ENCODE measurements at places on chromosomes 3 and 15.

DNA sequence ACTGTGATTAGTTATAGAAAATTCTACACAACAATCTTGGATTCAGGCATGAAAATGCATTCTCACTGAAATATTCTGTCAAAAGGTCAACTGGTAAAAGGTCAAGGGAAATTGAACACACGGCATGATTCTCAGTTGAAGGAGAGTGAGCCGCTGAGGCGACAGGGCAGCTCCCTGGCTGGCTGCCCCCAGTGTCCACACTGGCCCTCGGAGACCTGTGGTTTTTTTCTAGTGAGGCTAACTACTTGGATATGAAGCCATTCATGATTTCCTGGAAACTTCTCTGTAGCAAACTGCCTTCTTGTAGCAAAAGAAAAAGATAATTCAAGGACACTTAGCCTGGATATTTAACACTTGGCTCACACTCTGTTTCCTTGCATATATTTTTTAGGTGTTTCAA is 37.2 kb downstream of the AADACL2 start:
- no peak for DNase-seq

GRCh38 chr3:22542311-22542710 is 660.8 kb upstream of the UBE2E2 start:
- DNase-seq: no peak

DNA sequence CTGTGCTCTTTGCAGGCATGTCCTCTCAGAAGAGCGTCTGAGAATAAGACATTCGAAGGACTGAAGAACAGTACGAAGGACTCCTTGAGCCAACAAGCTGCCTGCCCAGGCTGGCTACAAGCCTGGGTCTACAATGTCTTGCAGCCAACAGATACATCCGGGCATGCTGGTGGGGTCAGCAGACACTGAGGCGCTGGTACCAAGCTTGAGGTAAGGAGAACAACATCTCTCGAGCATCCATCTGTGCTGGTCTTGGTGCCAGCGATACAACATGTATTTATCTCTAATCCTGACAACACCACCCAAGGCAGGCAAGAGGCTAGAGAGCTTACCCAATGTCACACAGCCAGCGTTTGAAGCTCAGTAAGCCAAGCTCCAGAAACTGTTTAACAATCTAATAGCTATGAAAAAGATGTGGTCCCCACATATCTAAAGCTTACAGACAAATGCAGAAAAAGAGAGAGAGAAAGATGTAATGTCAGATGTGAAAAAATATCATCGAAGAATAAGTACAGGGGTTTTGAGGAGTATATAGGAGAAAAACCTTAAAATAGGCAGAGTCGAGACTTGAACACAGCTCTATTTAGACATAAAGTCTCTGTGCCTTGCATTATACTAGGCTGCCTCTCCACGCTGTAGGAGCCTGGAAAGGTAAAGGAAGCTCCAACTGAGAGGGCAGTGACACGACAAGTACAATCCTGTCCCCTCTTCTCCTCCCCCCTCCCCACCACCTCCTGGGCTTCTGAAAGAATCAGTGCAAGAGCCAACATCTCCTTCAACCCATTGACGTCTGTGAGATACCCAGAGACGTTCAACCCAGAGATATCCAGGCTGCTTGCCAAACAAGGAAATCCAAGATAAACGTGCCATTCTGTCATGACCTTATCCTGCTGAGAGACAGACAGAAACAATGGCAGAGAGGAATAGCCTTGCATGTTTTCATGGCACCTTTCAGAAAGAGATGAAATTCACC is 39.4 kb downstream of the WWTR1 start:
- no peak for DNase-seq

DNA sequence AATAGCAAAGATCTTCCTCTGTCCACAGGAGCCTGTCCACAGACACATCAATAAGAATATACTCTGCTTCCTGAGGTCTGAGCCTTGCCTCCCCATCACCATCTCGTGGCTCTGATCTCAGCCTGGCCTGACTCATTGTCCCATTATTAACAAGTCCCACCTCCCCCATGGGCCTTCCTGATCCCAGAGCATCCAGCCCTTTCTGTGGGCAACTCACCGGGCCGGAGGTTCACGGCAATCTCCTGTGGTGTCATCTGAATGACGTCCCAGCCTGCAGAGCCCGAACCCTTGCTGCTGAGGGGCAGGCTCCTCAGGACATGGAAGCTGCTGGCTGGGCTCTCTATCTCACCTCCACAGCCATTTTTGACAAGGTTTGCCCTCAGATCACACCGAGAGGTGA is 28.1 kb downstream of the ITGB5 start:
- peak; percentile 77 for DNase-seq

DNA sequence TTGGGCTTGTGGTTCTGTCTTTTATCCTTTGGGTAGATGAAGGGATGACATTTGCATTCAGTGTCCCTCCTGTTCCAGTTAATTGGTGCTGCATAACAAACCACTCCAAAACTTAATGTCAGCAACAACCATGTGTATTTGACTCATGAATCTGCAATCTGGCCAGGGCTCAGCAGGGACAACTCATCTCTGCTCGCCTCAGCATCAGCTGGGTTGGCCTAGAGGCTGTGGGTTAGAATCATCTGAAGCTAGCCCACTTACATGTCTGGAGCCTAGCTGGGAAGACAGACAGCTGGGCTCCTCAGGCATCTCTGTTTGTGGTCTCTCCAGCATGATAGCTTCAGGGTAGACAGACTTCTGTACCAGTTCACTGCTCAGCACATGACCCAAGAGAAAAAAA is 92.0 kb downstream of the TMEM108 start:
- DNase-seq: no peak

DNA sequence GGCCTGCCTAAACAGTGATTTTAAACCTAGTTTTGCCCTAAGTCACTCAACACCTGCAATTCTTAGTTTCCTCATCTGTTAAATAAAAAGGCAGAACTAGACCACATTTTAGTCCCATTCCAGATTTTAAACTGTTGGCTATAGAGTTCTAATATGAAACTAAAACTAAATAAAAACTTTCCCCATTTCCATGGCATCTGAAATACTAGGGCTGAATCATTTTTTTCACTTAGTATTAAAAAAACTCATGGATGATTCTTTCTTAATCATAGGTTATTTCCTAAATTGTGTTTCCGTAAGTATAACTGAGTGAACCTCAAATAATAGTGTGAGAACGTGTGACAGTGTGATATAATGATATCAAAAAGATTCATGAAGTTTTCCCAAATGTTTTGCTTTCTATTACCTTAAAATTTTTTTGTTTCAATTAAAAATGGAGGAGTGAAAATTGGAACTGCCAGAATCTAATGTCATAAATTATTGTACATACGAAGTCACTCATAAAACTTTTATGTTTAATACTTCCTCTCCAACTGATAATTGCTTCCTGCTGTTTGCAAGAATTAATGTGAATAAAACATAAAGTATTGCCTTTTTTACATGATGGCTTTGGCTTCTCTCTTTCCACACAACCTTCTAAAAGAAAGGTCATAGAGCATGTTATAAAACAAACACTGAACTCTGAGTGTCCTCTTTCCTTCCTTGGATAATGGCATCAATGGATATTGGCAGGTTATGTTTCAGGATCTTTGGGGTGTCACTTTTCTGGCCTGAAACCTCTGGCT is 315.1 kb upstream of the MME start:
- DNase-seq: no peak

- no peak for DNase-seq
Measured at GRCh38 chr15:38672273-38672672, 107.7 kb upstream of the RASGRP1 start.

GRCh38 chr3:141011232-141011996 is 39.7 kb upstream of the SPSB4 start:
- peak; percentile 60 for DNase-seq

GRCh38 chr3:134944429-134944828 is 149.4 kb downstream of the EPHB1 start:
- DNase-seq: no peak

DNA sequence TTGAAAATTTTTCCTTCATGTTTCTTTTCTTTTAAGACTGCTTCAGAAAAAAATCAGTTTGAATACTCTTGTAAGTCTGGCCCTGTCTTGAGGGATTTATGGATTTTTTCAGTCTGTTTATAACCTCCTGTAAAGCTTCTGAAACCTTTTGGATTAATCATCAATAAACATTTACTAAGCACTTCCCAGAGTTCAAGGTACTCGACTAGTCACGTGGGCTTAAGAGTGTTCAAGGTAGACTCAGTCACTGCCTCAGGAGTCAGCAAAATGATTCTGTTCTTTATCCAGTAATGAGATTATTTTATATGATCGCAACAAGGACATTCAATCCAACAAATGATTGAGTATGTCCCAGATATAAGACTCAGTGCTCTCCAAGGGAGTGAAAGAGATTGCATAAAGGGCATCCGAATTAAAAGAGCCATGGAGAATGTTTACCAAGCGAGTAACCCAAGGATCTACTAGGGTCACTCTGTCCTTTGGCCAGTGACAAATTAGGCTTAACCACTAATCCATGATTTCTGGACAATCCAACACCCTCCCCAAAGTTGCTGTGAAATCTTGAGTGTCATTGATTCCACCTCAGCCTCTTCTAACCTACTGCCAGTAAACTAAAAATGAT is 726.6 kb upstream of the NAALADL2 start:
- DNase-seq: no peak

- no peak for DNase-seq
Measured at GRCh38 chr3:157347577-157348303, 88.9 kb upstream of the PTX3 start.

DNA sequence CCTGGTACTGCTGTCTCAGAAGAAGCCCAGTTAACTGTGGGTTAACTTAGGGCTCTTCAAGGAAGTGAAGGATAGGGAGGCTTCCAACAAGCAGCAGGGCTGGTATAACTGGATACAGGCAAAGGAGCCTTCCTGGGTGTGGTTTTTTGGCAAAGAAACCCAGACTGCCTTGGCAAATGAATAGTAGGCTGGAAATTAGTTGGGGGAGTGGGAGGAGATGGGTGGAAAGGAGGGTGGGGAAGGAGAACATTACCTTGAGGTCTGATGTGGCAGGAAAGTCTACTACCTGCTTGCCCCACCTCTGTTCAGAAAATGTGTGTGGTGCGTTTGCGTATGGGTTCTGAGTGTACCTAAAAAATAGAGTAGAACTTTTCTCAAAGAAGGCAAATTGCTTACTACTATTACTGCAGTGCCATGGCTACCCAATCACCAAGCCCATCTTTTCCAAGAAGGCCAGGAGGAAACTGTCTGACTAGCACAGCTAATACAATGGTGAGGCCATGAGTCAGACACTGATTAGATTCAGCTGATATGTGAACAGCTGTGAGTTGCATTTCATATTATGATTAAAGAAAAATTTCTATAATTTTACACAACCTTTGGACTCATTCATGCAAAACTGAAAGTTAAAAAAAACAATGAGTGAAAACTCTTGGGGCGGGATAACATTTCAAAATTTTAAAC is 55.2 kb downstream of the SPTSSB start:
- no peak for DNase-seq

GRCh38 chr3:32136703-32137102 is 30.3 kb downstream of the GPD1L start:
- no peak for DNase-seq

DNA sequence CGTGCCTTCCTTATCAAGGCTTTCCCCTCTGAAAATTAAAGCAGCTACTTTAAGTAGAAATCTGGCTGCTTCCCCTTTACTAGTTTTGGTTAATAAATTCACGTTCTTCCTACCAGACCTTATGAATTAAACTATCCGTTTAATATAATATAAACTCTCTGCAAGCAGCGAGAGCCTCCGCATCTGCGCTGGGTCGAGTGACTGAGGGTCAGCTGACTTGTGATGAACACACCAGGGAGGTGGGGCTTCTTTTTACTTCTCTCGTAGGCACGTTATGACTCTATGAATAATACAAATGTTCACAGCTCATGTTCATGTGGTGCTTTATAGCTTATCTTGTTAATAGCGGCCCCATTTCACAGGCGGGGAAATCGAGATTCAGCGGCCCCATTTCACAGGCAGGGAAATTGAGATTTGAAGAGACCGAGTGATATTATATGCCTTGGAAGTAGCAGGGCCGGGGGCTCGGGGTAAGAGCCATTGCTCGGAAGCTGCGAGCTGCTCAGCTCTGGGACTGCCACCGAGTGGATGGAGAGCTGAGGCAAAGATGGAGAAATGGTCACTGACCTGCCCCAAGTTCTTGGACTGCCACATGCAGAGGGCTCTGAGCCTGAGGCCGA is 8.3 kb downstream of the MUC4 start:
- no peak for DNase-seq

GRCh38 chr3:21533002-21533401 is 218.0 kb downstream of the ZNF385D start:
- DNase-seq: no peak

DNA sequence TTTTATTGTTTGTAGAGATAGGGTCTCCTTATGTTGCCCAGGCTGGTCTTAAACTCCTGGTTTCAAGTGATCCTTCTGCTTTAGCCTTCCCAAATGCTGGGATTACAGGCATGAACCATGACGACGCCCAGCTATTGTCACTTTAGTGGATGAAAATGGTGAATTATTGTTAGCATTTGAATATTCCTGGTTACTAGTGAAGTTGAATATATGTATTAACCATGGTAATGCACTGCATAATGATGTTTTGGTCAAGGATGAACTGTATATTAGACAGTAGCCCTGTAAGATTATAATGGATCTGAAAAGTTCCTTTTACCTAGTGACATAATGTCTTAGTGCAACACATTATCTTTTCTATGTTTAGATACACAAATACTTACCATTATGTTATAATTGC is 50.4 kb upstream of the KCNAB1 start:
- no peak for DNase-seq

- no peak for DNase-seq
Measured at GRCh38 chr3:99663977-99664376, 25.6 kb downstream of the COL8A1 start.
